ENCODE measurements at places on chromosomes 1 and 21. TPM values are rescaled to one million over a fixed set of nuclear protein-coding genes. Genes with fewer than 3 reads are reported as not detected.

DNA sequence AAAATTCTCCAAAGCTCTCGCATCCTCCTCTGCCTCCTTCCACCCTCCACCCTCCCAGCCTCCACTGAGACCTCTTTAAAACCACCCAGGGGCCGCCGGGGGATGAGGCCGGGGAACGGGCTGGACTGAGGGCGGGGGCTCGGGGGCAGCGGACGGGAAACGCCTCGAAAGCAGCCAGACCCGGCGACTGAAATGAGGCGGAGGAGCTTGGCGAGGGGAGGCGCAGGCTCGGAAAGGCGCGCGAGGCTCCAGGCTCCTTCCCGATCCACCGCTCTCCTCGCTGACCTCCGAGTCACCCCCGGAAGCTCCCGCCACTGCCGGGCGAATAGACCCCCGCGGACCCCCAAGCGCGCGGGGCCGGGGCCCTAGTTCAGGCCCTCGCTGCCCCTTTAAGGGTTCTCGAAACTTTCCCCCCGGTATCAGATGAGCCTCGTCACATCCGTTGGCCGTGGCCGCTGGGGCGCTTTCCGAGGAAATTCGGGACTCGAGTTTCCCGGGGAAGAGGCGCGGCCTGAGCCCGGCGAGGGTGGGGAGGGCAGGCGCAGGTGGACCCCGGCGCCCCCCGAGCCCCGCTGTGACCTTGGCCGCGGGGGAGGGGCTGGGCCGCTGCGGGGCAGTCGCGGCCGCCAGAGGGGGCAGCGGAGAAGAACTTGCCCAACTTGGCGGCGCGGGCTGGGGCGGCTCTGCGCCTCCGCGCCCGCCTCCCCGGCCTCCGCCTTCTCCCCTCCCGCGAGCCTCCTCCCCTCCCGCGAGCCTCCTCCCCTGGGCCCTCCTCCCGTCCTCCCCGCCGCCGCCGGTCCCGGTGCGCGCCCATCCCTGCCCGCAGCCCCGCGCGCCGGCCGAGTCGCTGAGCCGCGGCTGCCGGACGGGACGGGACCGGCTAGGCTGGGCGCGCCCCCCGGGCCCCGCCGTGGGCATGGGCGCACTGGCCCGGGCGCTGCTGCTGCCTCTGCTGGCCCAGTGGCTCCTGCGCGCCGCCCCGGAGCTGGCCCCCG lies at the start of gene BACE2:
TSS of gene BACE2 (plus strand) at position 813 of the 995 bp plus-strand sequence. CDS start at position 917, 104 bp downstream.
- DNase-seq = no peak

- peak; percentile 60 for DNase-seq
These were observed 1.0 kb downstream of the IQGAP3 start for GRCh38 chr1:156571261-156571852.

GRCh38 chr1:244603498-244603897 lies 49.4 kb upstream of the DESI2 start:
- no peak for DNase-seq

GRCh38 chr1:202951437-202951836 lies 6.7 kb downstream of the ADIPOR1 start:
- no peak for DNase-seq

DNA sequence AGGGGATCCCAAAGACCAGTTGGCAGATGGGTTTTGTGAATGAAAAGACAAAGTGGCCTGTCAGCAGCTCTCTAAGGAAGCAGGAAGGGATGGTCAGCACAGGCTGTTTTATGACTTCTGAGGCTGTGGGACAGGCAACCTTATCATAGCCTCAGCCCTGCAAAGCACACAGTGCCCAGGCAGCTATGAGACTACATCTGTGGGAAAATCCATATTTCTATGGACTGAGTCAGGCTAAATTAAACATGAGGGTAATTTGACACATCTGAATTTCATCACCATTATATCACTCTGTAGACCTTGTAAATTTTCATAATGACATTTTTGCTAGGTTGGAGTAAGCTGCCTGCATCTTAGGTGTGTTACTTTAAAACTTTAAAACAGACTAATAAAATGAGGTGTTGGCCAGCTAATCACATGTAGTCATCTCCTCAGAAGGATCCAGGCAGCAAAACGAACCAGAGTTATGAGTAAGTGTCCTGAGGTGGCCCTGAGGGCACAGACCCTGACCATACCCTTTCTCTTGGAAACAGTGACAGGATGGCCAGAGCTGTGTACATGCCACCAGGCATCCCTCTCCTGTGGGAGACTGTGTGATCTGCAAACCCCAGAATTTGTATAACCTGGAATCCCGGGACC lies 14.6 kb downstream of the NGF start:
- DNase-seq = no peak

DNA sequence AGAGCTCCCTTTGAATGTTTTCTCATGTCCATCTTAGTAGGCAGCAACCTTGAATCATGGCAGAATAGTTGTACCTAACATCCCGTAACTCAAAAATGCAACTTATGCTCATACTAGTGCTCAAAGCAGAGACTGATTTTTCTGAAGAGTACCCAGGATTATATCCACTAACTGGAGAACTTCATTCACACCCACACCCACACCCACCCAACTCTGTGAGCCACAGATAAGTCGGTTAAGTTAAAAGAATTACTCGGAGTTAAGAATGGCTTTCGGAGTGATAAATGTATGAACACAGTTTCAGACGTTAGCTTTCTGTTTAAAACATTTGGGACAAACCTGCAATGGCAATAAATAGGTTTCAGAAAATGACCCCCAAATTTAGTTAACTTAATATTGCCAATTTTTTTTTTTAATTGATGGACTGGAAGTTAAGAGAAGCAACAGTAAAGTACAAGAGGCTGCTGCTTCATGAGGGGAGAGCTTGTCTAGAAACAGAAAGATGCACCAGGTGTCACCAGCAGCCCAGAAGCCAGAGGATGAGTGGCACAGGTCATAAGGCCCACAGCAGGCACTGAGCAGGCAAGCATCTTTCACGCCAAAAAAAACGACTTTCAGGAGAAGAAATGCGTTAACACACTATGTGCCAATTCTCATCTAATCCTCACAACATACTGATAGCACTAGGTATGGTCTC lies 48.4 kb upstream of the C1orf198 start:
- DNase-seq = no peak

DNA sequence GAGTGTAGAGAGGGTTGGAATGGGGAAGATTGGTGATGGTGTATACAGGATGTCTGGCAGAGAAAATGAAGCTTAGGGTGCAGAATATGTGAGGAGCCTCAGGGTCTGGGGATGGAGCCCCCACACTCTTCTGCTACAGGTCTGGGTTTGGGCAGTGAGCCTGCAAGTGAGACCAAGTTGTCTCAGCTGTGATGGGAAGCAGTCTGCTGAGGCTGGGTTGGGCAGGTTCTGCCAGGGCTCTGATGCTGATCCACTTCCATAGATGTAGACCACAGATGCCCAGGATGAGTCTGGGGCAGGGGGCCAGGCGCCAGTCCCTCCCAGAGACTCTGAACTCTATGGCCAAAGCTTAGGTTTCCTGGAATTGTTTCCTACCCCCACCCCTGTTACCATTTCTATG lies 516.9 kb downstream of the PTPRU start:
- no peak for DNase-seq

DNA sequence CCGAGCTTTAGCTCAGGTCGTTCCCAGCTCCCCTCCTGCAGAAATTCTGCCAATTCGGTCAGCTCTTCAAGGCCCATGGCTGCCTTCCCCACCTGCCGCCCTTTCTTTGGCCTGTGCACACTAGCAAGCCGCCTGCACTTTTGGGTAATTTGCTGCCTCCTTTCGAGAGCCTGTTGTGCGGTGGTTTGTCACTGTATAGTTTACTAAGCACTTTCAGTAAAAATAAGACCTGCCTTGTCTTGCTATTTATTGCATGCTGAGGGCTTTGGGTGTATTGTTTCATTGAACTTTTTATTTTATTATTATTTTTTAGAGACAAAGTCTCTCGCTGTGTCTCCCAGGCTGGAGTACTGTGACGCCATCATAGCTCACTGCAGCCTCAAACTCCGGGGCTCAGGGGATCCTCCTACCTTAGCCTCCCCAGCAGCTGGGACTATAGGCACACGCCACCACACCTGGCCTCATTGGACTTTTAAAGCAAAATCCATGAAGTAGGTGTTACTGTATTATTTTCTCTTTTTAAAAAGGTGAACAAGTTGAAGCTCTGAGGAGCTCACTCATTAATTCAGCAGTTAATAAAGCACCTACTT lies 1.1 kb upstream of the FABP3 start:
- DNase-seq = no peak

DNA sequence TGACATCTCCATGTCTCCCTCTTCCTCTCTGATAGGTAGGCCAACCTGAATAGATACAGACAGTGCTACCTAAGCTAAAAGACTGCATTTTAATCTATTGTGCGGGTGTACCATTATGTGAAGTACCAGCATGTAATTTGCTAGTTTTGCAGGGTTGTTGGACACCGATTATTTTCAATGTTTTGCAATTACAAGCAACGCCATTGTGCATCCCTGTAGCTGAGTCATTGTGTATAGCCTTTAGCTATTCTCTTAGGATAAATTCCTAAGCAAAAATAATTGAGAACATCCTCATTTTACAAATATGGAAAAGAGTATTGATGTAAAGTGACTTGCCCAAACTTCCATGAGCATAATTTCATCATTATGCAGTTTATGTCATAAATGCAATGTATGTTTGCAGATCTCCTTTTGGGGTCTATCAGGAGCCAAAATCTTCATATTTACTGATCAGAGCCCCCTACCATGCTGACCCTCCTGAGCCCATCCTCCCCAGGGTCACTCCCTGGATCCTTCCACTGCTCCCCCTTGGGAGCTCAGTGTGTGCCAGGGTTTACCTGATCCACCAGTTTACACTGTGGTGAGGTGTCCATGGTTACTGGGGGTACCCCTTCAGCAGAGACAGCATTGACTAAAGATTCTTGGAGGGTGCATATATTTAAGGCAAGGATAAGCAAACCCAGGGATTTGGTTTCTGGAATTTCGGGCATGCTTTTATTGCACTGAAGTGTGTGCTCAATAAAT lies 80.6 kb downstream of the CCDC185 start:
- no peak for DNase-seq

GRCh38 chr1:156601892-156602291 lies 613 bp upstream of the GPATCH4 start:
- DNase-seq = no peak

- DNase-seq = no peak
These were observed 19.4 kb upstream of the EPHB2 start for GRCh38 chr1:22691031-22691753.

The IL19 gene
- not detected for total RNA-seq

The APOBEC4 gene
- total RNA-seq = not detected

The KCNT2 gene
- 2.5 TPM for total RNA-seq

The TNFRSF1B gene
- 21.1 TPM for total RNA-seq

The S100A7 gene
- total RNA-seq = not detected

The BATF3 gene
- 3.0 TPM for total RNA-seq

The KCNE2 gene
- total RNA-seq = not detected

The BRDT gene
- not detected for total RNA-seq

All from pulmonary artery endothelial cell (primary cell).